ENCODE measurements at places on chromosomes 3 and 15.

- DNase-seq: no peak
Measured at GRCh38 chr3:19215427-19215826, 67.1 kb downstream of the KCNH8 start.

DNA sequence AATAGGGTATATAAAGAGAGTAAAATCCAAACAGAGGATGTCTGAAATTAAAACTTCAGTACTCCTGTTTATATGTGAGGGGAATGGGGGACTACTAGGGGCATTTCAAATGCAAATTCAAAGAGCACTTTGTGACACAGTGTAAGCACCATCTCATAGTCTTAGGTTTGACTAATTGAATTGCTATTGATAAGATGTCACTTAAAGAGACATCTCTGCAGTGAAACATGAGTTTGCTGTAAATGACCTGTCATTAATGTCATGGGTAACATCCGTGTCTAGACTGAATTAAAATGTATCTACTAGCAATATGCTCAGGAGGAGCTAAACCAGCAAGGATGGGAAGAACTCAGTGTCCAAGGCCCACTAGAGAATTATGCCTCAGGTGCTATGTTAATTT lies 41.0 kb downstream of the ROBO1 start:
- DNase-seq: no peak

GRCh38 chr15:74262625-74263024 lies 26.5 kb downstream of the CCDC33 start:
- DNase-seq: no peak

- no peak for DNase-seq
Measured at GRCh38 chr3:121436074-121436473, 109.7 kb downstream of the POLQ start.
